Right ventricle myocardium superior (tissue), 1 donor: ENCODE measurements at places on chromosomes 5 and 9.

DNA sequence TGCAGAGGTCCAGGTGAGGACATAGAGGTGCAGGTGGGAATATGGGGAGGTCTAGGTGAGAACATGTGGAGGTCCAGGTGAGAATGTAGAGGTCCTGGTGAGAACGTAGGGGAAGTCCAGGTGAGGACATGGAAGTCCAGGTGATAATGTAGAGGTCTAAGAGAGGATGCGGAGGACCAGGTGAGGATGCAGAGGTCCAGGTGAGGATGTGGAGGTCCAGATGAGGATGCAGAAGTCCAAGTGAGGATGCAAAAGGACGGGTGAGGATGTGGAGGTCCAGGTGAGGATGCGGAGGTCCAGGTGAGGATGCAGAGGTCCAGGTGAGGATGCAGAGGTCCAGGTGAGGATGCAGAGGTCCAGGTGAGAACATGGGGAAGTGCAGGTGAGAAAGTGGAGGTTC lies 133.8 kb downstream of the MRPL36 start:
- no peak for DNase-seq

DNA sequence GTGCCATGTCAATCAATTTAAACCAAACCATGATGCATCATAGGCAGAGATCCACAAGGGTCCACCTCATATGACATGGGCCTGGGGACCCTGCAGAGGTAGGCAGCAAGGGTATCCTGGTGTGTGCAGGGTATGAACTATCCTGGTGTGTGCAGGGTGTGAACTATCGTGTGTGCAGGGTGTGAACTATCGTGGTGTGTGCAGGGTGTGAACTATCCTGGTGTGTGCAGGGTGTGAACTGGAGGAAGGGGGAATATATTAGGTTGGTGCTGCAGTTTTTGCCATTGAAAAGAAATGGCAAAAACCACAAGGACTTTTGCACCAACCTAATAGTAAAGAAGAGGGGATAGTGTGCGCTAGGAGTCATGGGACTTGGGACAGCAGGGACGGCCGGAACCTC lies 50.0 kb downstream of the MFAP3 start:
- no peak for DNase-seq

DNA sequence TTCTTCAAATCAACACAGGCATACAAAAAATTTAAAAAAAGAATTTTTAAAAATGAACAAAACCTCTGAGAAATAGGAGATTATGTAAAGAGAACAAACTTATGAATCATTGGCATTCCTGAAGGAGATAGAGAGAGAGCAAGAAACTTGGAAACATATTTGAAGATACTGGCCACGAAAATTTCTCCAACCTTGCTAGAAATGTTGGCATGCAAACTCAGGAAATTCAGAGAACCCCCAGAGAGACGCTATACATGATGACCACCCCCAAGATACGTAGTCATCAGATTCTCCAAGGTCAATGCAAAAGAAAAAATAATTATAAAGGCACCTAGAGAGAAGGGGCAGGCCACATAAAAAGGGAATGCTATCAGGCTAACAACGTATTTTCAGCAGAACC lies 472.5 kb downstream of the MTRR start:
- no peak for DNase-seq

DNA sequence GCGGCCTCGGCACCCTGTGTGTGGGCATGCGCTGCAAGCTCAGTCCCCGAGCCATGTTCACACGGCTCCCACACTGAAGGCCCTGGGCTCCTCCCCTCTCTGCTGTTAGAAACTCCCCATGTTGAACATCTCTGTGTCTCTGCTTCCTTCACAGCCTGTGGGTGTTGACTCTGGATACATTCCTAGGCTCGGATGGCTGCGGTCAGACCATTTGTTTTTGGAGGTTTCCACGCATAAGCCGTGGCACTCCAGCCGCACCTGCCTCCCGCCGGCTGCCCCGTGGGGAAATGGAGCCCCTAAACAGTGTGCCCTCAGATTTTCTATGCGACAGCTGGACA lies 31.2 kb upstream of the LRRC14B start:
- DNase-seq = no peak

- peak; percentile 63 for DNase-seq
These were observed 48.7 kb upstream of the CTSL start for GRCh38 chr9:87676976-87677775.
